Activated CD4-positive, alpha-beta memory T cell treated with anti-CD3 and anti-CD28 coated beads for 36 hours (primary cell): ENCODE measurements at places on chromosomes 7 and 10. TPM values are rescaled to one million over a fixed set of nuclear protein-coding genes. Genes with fewer than 3 reads are reported as not detected.
A peak's percentile ranks its signal among the peaks of the same experiment; 100 is the strongest.

Gene IKZF5
- total RNA-seq = 14.5 TPM

Gene STAG3
- total RNA-seq = 20.8 TPM

Gene ASZ1
- total RNA-seq = not detected

Gene MXI1
- 29.3 TPM for total RNA-seq

Gene SAMD9L
- 19.8 TPM for total RNA-seq

Gene PTPN20
- total RNA-seq = 1.5 TPM

Gene SEMA3A
- 0.75 TPM for total RNA-seq

Gene ZNF138
- 10.5 TPM for total RNA-seq

Gene CYP3A7
- not detected for total RNA-seq

Gene TFEC
- total RNA-seq = not detected

Gene GOT1
- total RNA-seq = 51.6 TPM

Gene BTBD16
- total RNA-seq = not detected

DNA sequence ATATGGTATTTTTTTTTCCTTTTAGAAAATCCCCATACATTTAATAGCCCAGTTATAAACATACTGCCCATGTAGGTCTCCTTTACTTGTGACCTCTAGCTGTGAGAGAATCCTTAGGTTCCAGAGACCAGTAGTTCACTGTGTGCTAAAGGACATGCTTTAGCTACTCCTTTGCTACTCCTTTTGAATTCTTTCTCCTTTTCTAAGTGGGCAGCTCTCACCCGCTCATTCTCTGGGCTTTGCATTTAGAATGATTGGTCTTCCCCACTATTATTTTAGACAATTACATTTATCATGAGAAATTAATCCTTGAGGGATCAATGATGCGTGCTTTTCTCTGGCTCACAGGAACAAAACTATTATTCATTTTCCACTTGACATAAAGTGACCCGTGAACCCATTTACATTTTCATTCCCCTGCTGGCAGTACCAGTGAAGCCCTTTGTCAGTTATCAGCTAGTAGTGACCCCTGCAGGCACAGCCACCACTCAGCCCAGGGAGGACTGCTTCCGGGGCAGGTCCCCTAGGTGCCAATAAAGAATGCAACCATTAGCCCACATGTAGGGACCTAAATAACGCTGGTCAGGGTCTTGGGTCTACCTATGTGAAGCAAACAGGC is 844.3 kb downstream of the CNTNAP2 start:
- no peaks in the 10 kb centered on the region for H3K4me1 ChIP-seq
- no peak overlapping the region for H3K4me3 ChIP-seq
- H3K36me3 ChIP-seq = no peaks in the 10 kb centered on the region

DNA sequence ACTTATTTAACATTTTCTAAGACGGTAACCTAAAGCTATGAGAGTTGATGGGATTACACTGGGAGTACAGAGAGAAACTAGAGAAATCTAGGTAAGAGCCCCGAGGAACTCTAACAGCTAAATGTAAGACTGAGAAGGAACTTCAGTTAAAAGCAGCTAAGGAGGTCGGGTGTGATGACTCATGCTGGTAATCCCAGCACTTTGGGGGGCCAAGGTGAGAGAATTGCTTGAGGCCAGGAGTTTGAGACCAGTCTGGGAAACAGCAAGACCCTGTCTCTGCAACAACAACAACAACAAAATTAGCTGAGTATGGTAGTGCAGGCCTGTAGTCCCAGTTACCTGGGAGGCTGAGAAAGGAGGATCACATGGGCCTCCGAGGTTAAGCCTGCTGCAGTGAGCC is 24.0 kb downstream of the FRA10AC1 start:
- H3K36me3 ChIP-seq = peaks cover 22% of the 10 kb centered on the region
- H3K4me1 ChIP-seq = no peaks in the 10 kb centered on the region
- no peak overlapping the region for H3K4me3 ChIP-seq

DNA sequence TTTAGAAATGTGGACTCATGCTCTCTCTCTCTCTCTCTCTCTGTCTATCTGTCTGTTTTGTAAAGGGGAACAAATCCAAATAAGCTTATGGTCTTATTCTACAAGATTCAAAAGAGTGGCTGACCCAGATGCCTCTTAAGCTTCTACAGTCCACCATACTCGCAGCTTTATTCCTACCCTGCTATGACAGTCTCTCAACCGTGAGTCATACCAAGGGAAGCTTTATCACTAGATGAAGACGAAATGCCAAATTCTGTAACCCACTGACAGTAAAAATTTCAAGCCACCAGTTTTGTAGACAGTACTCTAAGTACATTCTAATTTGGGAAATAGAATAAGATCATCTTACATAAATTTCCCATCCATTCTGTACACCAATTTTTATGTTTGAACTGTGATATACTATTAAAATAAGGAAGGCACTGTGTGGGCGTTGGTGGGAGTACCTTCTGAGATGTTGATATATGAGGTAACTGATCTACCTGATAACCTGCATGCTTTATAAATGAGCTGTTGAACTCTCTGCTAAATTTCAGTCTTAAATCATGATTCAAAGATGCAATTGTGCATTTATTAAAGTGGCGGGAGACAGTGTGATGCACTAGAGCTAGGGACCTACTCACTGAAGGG is 153.2 kb downstream of the KLF6 start:
- DNase-seq = no peak
- no peak overlapping the region for H3K4me3 ChIP-seq
- no peaks in the 10 kb centered on the region for H3K36me3 ChIP-seq
- H3K27me3 ChIP-seq = no peaks in the 10 kb centered on the region
- no peak overlapping the region for H3K27ac ChIP-seq
- H3K4me1 ChIP-seq = peaks cover 4% of the 10 kb centered on the region

DNA sequence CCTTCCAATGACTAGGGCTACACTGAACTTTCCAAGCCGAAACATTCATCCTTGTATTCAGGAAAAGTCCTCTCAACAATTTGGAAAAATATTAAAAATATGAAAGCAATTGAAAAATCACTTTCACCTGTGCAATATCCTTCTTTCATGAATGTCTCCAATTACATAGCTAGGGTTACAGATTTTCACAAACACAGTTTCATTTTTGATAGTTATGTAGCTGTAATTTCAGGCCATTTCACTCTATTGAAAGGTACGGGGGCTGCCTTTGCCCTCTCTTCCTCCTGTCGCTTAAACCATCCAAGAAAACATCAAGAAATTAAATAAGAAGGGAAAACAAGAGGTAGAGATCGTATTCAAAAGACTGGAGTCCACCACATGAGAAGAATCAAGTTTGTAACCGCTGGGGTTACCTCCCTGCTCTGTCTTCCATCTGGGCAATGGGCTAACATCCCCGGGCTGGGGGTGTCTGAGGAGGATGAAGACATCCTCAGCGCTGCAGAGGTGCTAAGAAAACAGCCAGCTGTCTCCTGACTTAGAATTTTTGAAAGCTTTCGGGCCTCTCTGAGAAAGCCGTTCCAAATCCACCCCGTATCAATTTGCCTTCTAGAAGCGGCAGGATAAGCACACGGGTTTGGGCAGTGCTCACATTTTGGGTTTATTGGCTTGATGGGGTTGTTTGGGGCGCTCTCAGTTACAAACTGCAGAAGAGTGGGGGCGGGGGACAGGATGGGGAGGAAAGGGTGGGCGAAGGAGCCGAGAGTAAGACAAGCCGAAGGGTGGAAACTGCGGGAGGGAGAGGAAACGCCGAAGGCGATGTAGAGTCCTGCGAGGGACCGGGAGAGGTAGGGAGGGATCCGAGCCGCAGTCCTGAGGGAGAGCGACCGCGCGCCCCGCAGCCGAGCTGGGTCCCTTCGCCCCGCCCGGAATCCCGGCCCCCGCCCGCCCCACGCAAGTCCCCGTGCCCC is 24.3 kb upstream of the VAX1 start:
- H3K27me3 ChIP-seq = peaks cover 82% of the 10 kb centered on the region
- H3K4me3 ChIP-seq = no peak overlapping the region
- DNase-seq = no peak
- peaks cover 34% of the 10 kb centered on the region for H3K4me1 ChIP-seq
- H3K27ac ChIP-seq = no peak overlapping the region

- no peak overlapping the region for H3K27ac ChIP-seq
- no peak overlapping the region for H3K4me3 ChIP-seq
- H3K36me3 ChIP-seq = no peaks in the 10 kb centered on the region
- H3K27me3 ChIP-seq = no peaks in the 10 kb centered on the region
- H3K4me1 ChIP-seq = peaks cover 20% of the 10 kb centered on the region
- no peak for DNase-seq
Observed at GRCh38 chr10:122549636-122550035, 10.9 kb upstream of the DMBT1 start.

DNA sequence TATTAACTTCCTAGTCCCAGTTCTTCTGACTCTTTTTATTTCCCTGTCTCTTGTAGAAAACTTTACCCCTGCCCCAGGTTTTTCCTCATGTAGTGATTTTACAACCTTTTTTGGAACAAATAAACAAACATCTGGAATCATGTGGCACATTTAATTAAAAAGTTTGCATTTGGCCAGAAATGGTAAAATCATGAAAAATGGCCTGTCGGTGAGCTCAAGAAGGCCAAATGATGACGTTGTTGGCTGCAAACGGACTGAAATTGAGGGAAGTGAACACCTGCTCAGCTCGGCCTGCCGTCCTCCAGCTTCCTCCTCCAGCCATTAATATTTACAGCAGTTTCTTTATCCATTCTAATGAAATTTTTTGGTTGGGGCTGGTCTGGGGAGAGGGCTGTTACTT is 902.8 kb downstream of the LRMDA start:
- no peak overlapping the region for H3K4me3 ChIP-seq
- no peaks in the 10 kb centered on the region for H3K27me3 ChIP-seq
- no peaks in the 10 kb centered on the region for H3K36me3 ChIP-seq
- no peaks in the 10 kb centered on the region for H3K4me1 ChIP-seq

DNA sequence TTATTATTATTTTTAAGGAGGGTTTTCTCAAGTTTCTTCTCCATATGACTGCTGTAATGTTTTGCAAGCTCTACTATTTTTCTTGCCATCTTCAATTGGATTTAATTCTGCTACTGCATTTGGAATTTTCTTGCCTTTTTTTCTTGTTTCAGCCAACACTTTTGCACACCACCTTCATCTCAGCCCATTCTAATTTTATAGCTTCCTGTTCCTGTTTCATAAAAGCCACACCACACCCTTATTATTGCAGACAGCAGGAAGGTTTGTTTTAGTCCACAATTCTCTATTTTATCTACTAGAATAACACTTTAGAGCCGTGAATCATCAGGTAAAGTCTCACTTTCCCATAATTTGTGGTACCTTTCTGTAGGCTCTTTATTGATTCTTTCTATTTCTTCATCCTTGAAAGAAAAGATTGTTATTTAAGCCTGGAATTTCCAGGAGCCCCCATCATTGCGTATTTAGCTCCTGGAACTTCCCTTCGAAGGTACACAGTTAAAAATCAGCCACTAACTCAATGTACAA is 209.3 kb upstream of the TBX20 start:
- no peaks in the 10 kb centered on the region for H3K36me3 ChIP-seq
- no peak for DNase-seq
- no peak overlapping the region for H3K4me3 ChIP-seq
- H3K27me3 ChIP-seq = peaks cover 21% of the 10 kb centered on the region
- H3K4me1 ChIP-seq = no peaks in the 10 kb centered on the region

- H3K36me3 ChIP-seq = peaks cover 7% of the 10 kb centered on the region
- DNase-seq = no peak
- H3K27me3 ChIP-seq = no peaks in the 10 kb centered on the region
- peak overlapping the region; percentile 23 for H3K4me3 ChIP-seq
- H3K4me1 ChIP-seq = peaks cover 33% of the 10 kb centered on the region
Observed at GRCh38 chr7:155198196-155198892, 99.3 kb upstream of the INSIG1 start.

- no peaks in the 10 kb centered on the region for H3K36me3 ChIP-seq
- no peak for DNase-seq
- H3K4me3 ChIP-seq = no peak overlapping the region
- no peaks in the 10 kb centered on the region for H3K27me3 ChIP-seq
- H3K27ac ChIP-seq = no peak overlapping the region
Observed at GRCh38 chr7:71290452-71290851, 158.5 kb downstream of the GALNT17 start.

- H3K27me3 ChIP-seq = no peaks in the 10 kb centered on the region
- peak; percentile 61 for DNase-seq
- no peaks in the 10 kb centered on the region for H3K36me3 ChIP-seq
- peak overlapping the region; percentile 33 for H3K4me3 ChIP-seq
- peaks cover 35% of the 10 kb centered on the region for H3K4me1 ChIP-seq
- peak overlapping the region; percentile 60 for H3K27ac ChIP-seq
Observed at GRCh38 chr10:329361-330099, 194.3 kb downstream of the ZMYND11 start.

DNA sequence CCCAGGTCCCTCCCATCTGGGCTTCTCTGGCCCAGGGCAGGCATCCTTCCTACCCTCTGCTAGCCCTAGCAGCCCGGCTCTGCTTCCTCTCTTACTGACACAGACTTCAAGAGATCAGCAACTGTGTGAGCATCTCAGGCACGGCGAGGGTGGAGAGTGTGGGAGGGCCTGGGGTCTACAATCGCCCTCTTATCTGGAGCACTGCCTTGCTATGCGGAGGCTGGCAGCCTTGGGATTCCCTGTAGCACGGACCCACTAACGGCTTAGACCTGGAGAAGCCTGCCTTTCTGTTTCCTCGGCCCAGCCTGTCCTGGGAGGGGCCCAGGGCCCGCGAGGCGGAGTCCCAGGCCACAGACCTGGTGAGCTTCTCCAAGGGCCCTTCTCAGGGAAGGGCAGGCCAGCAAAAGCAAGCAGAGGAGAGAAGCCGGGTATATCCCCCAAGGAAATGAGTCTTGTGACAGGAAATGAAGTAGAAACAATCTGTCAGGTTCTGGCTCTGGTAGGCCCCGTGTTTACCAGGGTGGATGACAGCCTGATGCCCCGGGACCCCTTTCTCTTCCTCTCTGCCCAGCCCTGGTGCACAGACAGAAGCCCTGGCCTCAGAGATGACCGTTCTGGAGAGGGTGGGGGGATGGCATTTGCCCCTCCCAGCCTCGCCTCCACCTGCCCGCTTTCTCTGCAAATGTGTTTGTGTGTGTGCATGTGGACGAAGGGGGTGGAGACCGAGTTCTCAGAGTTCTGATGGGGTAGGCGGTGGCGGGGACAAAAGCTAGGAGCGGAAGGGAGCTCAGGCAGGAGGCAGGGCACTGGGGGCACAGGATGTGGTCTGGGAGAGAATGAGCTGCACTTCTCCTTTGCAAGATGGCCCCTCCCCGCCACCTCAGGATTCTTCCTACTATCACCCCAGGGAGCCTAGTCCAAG is 2.5 kb downstream of the LRCH4 start:
- peaks cover 2% of the 10 kb centered on the region for H3K27me3 ChIP-seq
- peak; percentile 87 for DNase-seq
- H3K4me1 ChIP-seq = peaks cover 20% of the 10 kb centered on the region
- H3K36me3 ChIP-seq = peaks cover 16% of the 10 kb centered on the region
- H3K4me3 ChIP-seq = peak overlapping the region; percentile 85

DNA sequence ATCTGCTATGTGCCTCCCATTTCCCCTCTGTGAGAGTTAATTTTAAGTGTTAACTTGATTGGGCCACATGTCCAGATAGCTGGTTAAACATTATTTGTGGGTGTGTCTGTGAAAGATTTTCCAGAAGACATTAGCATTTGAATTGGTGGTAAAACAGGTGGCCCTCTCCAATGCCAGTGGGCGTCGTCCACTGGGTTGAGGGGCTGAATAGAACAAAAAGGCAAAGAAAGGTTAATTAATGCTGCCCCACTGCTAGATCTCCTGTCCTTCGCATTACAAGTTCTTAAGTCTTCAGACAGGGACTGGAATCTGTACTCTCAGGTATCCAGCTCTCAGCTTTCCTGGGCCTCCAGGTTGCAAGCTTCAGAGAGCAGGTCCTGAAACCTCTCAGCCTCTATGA is 1160.9 kb upstream of the LRRN3 start:
- H3K27me3 ChIP-seq = no peaks in the 10 kb centered on the region
- no peak overlapping the region for H3K4me3 ChIP-seq
- H3K36me3 ChIP-seq = no peaks in the 10 kb centered on the region
- no peak overlapping the region for H3K27ac ChIP-seq
